ENCODE measurements at places on chromosomes 4 and X.

DNA sequence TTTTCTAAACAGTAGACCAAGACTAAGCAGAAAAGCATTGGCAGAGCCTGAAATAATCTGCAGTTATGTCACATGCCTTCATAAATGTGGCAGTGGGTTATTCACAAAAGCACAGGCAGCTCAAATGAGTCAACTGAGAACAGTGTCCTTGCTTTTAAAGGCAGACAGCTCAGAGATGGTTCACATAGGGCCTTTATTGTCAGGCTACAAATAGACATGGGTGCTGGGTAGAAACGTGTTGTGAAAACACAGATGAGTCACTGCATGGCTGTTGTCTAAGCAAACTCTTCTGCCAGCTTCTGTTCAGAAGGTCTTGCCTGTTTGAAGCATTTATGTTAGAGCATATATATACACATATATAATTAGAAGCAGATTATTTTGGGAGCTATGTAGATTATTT is 118.0 kb downstream of the SLC4A4 start:
- no peak for DNase-seq

DNA sequence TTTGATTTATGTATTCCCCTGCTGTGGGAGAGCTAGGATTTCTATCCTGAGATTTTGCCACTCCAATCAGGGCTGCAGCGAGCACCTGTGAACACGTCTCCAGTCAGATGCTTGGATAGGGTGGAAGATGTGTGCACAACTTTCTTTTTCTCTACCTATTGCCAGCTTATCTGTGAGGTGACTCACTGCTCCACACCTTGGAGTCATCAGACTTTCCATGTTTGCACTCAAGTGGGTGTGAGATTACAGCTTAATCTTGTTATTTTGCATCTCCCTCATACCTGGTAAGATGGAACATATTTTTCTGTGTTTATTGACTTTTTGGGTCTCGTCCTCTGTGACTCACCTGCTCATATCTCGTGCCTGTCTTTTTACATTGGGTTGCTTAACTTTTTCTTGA is 32.2 kb downstream of the PSAPL1 start:
- no peak for DNase-seq

DNA sequence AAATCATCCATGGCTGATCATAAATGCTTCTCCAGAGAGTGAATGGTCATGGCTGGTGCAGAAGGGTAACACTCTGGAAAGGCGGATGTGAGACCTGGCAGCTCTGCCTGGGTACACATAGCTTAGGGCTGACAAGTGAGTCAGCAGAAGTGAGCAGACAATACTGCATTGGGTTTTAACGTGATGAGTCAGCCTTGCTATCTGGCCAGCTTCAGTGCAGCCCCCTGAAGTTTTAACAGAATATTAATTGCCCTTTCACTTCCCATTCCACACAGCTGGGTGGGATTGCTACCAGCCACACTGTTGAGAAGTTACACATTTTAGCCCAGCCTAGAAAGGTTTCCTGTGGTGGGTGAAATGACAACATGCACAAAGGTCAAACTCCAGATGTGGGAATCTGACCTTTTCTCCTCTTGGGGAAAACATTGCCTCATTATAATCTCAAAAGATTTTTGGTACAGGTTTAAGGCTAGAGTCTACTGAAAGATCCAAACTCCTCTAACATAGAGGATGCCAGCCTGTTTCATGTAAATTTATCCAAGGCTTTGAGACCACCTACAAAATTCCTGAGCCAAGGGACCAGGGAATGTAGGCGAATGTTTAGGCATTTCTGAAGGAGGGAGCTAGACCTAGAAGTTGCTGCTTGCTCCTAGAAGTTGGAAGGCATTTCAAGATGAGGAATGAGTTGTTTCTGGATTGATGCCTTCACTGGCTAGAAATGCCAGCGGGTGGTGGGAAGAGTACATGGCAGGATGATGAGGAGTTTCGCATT is 230.3 kb upstream of the PGRMC2 start:
- DNase-seq, result peak; percentile 11

GRCh38 chrX:153447581-153447960 is 1.7 kb upstream of the TREX2 start:
- DNase-seq, result no peak

DNA sequence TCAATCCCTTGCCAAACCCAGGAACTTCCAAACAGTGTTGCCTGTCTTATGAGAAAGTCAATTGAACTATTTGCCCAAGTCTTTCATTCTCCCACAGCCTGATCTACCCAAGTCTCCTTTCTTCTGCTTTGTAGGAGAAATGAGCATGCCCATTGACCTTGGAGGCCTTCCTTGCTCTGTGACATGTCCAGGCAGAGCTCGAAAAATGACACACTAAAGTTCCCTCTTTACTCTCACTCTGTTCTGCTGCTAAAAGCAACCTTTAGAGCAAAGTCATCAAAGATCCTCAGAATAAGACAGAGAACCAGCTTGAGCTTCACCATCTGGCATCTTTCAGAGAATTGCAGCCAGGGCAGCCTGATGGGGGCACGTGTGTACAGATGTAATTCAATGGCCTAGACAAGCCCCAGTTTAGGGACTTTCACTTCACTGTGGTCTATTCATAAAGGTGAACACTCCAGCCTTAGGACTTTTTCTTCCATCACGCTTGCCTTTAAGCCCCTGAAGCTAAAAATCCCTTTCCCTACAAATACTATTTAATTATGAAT is 136.4 kb downstream of the AMELX start:
- no peak for DNase-seq

DNA sequence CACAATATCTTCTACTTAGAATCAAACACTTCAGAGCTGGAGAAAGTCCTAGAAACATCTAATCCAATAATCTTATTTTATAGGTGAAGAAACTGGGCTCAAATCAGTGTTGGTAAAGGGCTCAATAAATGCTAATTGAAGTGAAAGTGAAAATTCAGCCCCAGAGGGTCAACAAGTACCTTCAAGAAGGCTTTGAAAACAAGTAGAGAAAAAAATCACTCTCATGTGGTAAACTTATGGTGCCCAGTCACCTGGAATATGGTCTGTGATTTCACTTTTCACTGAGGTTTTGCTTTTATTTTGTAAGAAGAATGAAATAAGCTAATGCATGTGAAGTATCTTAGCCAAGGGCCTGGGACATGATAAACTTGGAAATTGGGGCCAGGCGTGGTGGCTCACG is 29.1 kb upstream of the EIF4E start:
- no peak for DNase-seq

- DNase-seq, result no peak
Measured at GRCh38 chrX:85303544-85303943, 59.8 kb downstream of the ZNF711 start.

- DNase-seq, result no peak
Measured at GRCh38 chr4:73348185-73348584, 55.9 kb upstream of the ALB start.

DNA sequence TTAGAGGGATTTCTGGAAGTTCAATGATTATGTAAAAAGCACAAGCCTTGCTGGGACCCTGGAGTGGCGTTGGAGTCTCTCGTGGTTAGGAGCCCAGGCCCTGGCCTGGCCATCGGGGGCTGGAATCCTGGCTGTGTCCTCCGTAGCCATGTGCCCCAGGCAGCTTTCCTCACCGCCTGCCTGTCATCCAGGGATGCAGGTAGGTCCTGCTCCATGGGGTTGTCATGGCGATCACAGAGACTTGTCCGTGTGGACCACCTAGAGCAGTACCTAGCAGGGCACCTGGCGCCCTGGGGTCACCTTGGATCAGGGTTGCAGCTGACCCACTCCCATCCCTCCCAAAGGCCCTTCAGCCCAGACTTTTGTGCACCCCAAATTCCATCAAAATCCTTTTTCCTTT is 30.2 kb upstream of the WFS1 start:
- no peak for DNase-seq

All from LNCaP clone FGC (cell line).